Karpas-422 (cell line): ENCODE measurements at places on chromosomes 7 and 10. TPM values are rescaled to one million over a fixed set of nuclear protein-coding genes. Genes with fewer than 3 reads are reported as not detected.
A peak's percentile ranks its signal among the peaks of the same experiment; 100 is the strongest.

Gene IQUB
- 0.22 and 0.97 TPM in 2 replicates for total RNA-seq

Gene IDI2
- total RNA-seq = not detected in 2 replicates

Gene BLNK
- 51.7 and 99.1 TPM in 2 replicates for total RNA-seq

Gene SVOPL
- total RNA-seq = not detected in 2 replicates

Gene SPDYE9
- not detected in 2 replicates for total RNA-seq

Gene MEST
- total RNA-seq = 16.4 and 34.3 TPM in 2 replicates

Gene ACHE
- not detected in 2 replicates for total RNA-seq

Gene HILPDA
- total RNA-seq = 16.3 and 32.2 TPM in 2 replicates

Gene RADIL
- total RNA-seq = not detected in 2 replicates

Gene RNF148
- total RNA-seq = not detected in 2 replicates

DNA sequence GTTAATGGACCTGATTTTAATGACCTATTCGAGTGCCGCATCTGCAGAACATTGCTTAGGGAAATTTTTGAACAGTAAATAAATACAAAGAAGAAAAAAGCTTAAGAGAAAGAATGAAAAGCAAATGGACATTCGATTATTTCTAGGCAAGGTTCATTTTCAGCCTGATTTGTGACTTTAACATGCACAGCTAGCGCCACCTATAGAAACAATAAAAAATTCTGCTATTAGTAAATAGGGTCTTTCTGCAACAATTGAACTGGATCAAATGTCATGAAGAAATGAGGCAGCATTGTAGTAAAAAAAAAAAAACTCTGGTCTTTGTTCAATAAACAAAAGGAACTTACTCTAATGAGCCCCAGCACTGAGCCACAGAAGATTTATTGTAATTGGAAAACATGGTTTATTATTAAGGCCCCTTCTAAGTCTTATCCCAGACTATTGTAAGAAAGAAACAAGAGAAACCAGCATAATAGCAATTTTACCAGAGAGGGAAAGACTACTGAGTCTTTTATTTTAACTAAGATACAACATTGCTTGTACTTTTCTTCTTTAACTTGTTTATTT, 41.4 kb upstream of the GHITM start:
- no peak overlapping the region for H3K4me3 ChIP-seq
- DNase-seq = peak; percentile 44
- no peaks in the 10 kb centered on the region for H3K4me1 ChIP-seq
- no peak overlapping the region for H3K27ac ChIP-seq

- DNase-seq = peak; percentile 65
- no peaks in the 10 kb centered on the region for H3K27me3 ChIP-seq
- no peaks in the 10 kb centered on the region for H3K36me3 ChIP-seq
- H3K4me3 ChIP-seq = no peak overlapping the region
- H3K4me1 ChIP-seq = peaks cover 9% of the 10 kb centered on the region
These were observed 28.2 kb downstream of the COL26A1 start for GRCh38 chr7:101390901-101391301.

GRCh38 chr10:51397695-51398094, 301.7 kb downstream of the CSTF2T start:
- H3K4me1 ChIP-seq = no peaks in the 10 kb centered on the region
- no peak for DNase-seq
- no peak overlapping the region for H3K4me3 ChIP-seq
- H3K27me3 ChIP-seq = no peaks in the 10 kb centered on the region

- H3K27ac ChIP-seq = no peak overlapping the region
- H3K4me3 ChIP-seq = no peak overlapping the region
- no peaks in the 10 kb centered on the region for H3K4me1 ChIP-seq
- peak; percentile 24 for DNase-seq
- H3K27me3 ChIP-seq = no peaks in the 10 kb centered on the region
These were observed 29.4 kb downstream of the BMS1 start for GRCh38 chr10:42812028-42812427.

DNA sequence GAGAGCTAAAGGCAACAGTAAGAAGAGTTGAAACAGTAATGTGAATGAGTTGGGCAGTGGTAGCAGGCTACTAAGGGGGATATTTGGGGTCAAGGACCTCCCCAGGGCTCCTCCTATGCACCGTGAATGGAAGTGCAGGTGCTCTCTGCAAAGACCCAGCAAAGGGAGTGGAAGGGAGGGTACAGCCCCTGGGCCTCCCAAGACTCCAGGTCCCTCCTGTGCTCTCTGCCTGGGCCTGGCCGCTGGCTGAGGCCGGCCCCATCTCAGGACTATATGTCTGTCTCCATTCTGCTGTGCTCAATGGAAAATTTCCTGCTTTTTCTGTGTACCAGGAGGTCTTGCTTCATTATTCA, 372.1 kb upstream of the MKI67 start:
- no peaks in the 10 kb centered on the region for H3K27me3 ChIP-seq
- H3K4me3 ChIP-seq = no peak overlapping the region
- no peaks in the 10 kb centered on the region for H3K36me3 ChIP-seq
- peaks cover 13% of the 10 kb centered on the region for H3K4me1 ChIP-seq

- H3K27ac ChIP-seq = no peak overlapping the region
- H3K4me3 ChIP-seq = no peak overlapping the region
- H3K36me3 ChIP-seq = no peaks in the 10 kb centered on the region
- no peak for DNase-seq
- H3K4me1 ChIP-seq = no peaks in the 10 kb centered on the region
These were observed 66.7 kb upstream of the ATP6V0A4 start for GRCh38 chr7:138864667-138865066.

DNA sequence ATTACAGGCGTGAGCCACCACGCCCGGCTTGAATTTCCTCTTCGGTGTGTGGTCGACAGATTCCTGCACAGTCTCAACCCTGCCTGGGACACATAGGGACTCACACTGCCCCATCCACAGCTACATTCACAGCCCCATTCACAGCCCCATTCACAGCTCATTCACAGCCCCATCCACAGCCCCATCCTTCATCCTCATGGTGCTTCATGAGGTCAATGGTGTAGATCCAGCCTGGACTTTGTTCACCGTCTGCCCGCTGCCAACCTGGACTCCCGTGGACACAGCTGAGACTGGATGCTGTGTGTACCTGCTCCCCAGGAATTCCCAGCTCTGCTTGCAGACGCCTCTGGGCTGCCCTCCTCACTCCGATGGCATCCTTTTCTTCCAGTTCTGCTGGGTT, 5.2 kb downstream of the IDI2 start:
- H3K4me1 ChIP-seq = no peaks in the 10 kb centered on the region
- no peak overlapping the region for H3K4me3 ChIP-seq
- no peak for DNase-seq

GRCh38 chr10:4426866-4427265, 399.1 kb upstream of the AKR1E2 start:
- H3K4me3 ChIP-seq = no peak overlapping the region
- H3K4me1 ChIP-seq = no peaks in the 10 kb centered on the region
- no peak overlapping the region for H3K27ac ChIP-seq
- no peaks in the 10 kb centered on the region for H3K27me3 ChIP-seq

DNA sequence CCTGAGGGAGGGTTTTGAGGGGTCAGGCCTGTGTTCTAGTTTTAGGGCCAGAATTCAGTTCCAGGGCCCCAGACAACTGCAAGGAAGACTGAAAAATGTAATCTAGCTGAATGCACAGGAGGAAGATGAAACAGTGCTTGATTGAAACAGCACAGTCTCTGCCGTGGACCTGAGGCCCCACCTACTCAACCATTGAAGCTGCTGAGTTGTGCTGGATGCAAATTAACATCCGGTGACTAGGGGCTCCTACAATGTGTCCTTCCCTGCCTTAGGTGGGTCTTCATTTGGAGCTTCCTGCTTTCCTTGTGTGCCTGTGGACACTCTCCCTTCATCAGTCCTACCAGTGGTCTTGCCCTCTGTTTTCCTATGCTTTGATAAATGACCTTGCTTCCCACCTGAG, 5.7 kb downstream of the GLRX3 start:
- H3K4me1 ChIP-seq = peaks cover 85% of the 10 kb centered on the region
- peak; percentile 85 for DNase-seq
- peak overlapping the region; percentile 57 for H3K4me3 ChIP-seq
- peaks cover 34% of the 10 kb centered on the region; the same call in 1 of the 2 replicates for H3K36me3 ChIP-seq
- H3K27me3 ChIP-seq = no peaks in the 10 kb centered on the region

- peaks cover 32% of the 10 kb centered on the region for H3K4me1 ChIP-seq
- H3K36me3 ChIP-seq = no peaks in the 10 kb centered on the region
- H3K27ac ChIP-seq = no peak overlapping the region
- no peaks in the 10 kb centered on the region for H3K27me3 ChIP-seq
- H3K4me3 ChIP-seq = no peak overlapping the region
These were observed 175.2 kb upstream of the TNRC18 start for GRCh38 chr7:5598769-5599371.

DNA sequence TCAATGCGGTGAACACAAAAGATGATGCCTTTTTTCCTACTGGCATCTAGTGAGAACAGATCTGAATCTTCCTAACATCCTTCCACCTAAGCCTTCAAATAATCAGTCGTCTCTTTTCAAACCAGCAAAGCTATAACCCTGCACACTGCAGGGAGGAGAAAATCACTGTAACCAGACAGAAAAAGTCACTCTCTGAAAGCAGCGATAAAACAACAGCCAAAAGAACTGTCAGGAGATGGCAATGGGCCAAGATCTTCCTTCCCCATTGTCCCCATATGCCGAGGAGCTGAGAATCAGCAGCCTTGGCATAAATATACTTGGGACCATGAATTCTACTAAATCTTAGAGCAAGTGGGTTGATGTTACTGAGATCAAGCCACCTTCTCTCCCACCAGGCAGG, 13.1 kb downstream of the FZD9 start:
- H3K36me3 ChIP-seq = peaks cover 78% of the 10 kb centered on the region
- H3K4me1 ChIP-seq = no peaks in the 10 kb centered on the region
- no peak overlapping the region for H3K27ac ChIP-seq
- H3K27me3 ChIP-seq = no peaks in the 10 kb centered on the region
- H3K4me3 ChIP-seq = no peak overlapping the region
- DNase-seq = no peak

DNA sequence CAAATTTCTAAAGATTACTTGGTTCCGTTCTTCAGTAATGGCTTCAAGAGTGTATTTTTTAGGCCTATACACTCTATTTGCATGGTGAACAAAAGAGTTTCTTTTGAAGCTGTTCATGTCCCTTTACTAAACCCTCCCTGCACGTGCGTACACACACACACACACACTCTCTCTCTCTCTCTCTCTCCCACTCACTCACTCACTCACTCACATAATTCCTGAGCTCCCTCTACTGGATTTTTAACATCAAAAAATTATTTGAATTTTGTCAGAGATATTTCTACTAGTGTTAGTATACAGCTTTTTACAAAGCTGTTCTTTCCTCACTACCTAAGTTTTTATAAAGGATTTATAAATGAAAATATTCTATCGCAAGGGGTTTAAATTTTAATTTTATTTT, 85.9 kb downstream of the UBE3C start:
- no peak overlapping the region for H3K4me3 ChIP-seq
- H3K4me1 ChIP-seq = no peaks in the 10 kb centered on the region
- DNase-seq = no peak
- H3K27ac ChIP-seq = no peak overlapping the region
- no peaks in the 10 kb centered on the region for H3K27me3 ChIP-seq

DNA sequence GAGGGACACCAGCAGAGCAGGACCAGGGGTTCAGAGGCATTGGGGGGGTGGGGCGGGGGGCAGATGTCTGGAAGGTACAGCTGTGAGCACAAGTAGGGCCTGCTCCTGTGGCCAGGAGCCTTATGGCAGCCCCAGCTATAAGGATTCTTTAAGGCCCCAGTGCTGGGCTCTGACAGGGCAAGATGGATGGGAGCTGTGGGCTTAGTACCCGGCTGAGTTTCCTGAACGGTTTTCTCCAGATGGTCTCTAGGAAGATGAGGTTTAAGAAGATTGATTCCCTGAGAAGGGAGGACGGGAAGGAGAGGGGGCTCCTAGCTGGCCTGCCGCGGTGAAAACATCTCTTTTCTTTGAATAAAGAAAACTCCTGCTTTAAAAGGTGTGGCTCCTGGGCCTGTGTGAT, 30.1 kb upstream of the COMTD1 start:
- no peak for DNase-seq
- no peak overlapping the region for H3K4me3 ChIP-seq
- H3K4me1 ChIP-seq = no peaks in the 10 kb centered on the region; the same call in 1 of the 2 replicates
- no peaks in the 10 kb centered on the region for H3K27me3 ChIP-seq

- H3K27ac ChIP-seq = no peak overlapping the region
- DNase-seq = no peak
- H3K4me3 ChIP-seq = no peak overlapping the region
These were observed 57.3 kb upstream of the MET start for GRCh38 chr7:116614499-116615262.

DNA sequence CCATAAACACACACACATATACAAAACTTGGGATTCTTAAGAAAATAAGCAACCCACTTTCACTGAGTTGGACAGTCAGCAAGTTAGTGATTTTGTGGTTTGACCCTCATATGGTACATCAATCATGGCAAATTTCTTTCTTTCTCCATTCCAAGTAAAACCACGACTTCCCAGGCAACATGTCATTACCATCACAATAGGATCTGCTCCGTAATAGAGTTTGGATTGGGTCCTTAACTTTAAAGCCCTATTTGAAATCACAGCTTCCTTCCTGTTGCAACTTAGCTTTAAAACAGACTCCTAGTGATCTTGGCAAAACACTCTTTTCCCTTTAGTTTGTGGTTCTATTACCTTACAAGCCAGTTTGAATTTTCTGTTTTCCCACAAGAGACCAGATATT, 483.6 kb downstream of the INHBA start:
- no peak overlapping the region for H3K27ac ChIP-seq
- no peaks in the 10 kb centered on the region for H3K27me3 ChIP-seq
- H3K4me3 ChIP-seq = no peak overlapping the region

- no peak overlapping the region for H3K4me3 ChIP-seq
- DNase-seq = no peak
These were observed 65.4 kb downstream of the TCERG1L start for GRCh38 chr10:131246089-131246488.

- H3K27ac ChIP-seq = no peak overlapping the region
- no peak for DNase-seq
- H3K27me3 ChIP-seq = no peaks in the 10 kb centered on the region
- H3K36me3 ChIP-seq = no peaks in the 10 kb centered on the region
- no peak overlapping the region for H3K4me3 ChIP-seq
These were observed 4.0 kb upstream of the ZCCHC24 start for GRCh38 chr10:79449181-79450146.

- no peak overlapping the region for H3K27ac ChIP-seq
- no peak for DNase-seq
- no peak overlapping the region for H3K4me3 ChIP-seq
- peaks cover 48% of the 10 kb centered on the region for H3K4me1 ChIP-seq
These were observed 303.0 kb downstream of the ELMO1 start for GRCh38 chr7:37145682-37146081.

DNA sequence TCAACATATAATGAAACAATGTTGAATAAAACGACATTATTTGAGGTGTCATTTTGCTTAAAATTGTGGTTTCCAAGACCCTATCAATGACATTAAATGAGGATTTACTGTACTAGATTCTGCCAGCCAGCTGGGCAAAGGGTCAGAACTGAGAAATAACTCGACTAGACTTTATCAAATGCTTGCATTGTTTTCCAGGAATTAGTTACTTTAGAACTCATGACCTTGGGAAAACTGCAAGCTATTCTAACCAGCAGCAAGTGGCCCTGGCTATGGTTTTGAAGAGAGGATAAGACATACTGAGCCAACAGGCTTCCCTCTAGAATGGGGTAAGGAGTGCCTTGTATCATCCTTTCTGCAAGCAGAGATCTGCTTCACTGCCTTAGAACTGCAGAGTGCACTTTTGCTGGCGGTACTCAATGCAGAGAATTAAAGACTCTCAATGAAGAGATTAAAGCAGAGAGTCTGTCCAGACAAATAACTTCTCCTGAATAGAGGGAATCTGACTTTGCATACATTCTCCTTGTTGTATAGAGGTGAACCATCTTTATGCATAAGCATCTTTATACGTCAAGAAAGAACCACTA, 281.5 kb downstream of the ARL4A start:
- no peak overlapping the region for H3K27ac ChIP-seq
- no peak overlapping the region for H3K4me3 ChIP-seq
- DNase-seq = no peak
- H3K27me3 ChIP-seq = no peaks in the 10 kb centered on the region
- H3K36me3 ChIP-seq = no peaks in the 10 kb centered on the region

GRCh38 chr10:93775356-93775755, 17.6 kb downstream of the LGI1 start:
- DNase-seq = no peak
- H3K36me3 ChIP-seq = no peaks in the 10 kb centered on the region
- no peak overlapping the region for H3K4me3 ChIP-seq
- no peaks in the 10 kb centered on the region for H3K4me1 ChIP-seq
- no peaks in the 10 kb centered on the region for H3K27me3 ChIP-seq
